ENCODE measurements at places on chromosomes 7 and 10.

DNA sequence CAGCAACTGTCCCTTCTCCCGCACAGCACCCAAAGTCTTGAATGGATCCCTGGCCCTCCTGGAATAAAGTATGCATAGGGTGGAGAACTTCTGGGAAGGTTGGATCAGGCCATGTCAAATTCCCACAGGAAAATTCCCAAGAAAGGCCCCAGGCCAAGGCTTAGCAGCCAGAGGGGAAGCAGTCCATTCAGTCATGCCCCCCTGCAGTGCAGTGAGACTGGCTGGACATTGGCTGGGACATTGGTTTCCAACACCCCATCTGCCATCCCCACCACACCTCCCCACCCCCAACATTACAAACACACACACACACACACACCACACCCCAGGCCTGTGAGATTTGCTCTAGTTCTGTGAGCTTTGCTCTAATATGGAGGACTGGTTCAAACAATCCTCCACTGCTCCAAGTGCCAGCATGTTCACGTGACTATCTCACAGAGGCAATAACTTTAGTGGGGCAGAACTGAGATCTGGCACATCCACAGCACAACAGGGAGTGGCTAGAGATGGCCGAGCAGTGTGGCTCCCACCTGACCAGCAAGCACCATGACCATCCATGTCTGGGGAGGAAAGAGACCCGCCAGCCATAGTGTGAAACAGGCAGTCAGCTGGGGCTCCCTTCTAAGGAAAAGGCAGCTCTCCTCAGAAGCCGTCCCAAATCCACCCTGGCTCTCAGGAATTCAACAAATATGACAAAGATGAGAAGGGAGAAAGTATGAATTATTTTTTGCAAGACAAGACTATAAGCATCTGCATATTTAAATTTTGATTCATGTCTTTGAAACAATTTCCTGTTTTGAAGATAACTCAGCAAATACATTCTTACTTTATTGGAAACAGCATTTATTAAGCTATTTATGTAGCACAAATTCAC lies 6.7 kb upstream of the FAM170B start:
- no peak for DNase-seq

DNA sequence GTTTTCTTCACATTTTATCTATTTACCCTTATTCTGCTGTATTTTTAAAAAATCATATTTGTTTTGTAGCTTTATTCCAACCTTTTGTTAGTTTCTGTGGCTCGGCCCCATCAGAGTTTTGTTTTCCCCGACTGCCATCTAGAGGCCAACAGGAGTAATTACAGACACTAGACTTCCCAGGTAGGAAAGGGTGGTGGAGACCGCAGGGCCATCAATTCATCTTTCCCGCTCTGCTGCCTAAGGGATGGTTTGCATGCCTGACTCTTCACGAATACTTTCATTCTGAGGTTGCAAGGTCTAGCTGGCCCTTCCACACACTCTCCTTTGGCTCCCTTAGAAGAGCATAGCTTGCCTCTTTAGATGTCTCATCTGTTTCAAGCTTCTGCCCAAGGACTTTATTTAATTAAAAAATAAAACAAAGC lies 38.3 kb downstream of the LYZL2 start:
- DNase-seq = no peak

DNA sequence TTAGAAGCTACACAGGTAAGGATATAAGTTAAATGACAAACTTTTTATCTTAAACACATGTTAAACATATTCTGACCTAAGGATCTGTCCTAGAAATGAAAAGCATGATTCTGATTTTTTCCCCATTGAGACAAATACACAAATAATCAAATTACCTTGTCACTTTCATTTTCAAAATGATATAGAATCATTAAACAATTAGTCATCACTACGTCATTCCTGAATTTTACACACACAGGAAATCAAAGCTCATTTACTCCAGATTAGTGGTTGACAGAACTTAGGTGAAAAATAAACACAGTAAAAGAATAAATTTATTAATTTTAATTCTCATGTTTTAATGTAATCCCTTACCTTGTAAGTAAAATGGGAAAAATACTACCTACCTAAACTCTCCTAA lies 89.0 kb downstream of the AASS start:
- DNase-seq = no peak

GRCh38 chr10:48492201-48492600 lies 112.7 kb downstream of the ARHGAP22 start:
- DNase-seq = no peak

DNA sequence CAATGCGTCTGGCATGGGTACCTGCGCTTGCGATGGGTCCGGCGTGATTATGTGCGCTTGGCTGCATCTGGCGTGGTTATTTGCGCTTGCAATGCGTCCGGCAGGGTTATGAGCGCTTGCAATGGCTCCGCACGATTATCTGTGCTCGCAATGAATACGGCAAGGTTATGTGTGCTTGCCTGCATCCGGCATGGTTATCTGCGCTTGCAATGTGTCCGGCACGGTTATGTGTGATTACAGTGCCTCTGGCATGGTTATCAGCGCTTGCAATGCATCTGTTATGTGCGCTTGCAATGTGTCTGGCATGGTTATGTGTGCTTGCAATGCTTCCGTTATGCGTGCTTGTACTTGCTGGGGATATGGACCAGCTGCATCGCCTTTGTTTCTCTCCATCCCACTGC lies 37.7 kb downstream of the RBAK start:
- DNase-seq = no peak

GRCh38 chr7:490461-491291 lies 29.0 kb downstream of the PDGFA start:
- DNase-seq = no peak

DNA sequence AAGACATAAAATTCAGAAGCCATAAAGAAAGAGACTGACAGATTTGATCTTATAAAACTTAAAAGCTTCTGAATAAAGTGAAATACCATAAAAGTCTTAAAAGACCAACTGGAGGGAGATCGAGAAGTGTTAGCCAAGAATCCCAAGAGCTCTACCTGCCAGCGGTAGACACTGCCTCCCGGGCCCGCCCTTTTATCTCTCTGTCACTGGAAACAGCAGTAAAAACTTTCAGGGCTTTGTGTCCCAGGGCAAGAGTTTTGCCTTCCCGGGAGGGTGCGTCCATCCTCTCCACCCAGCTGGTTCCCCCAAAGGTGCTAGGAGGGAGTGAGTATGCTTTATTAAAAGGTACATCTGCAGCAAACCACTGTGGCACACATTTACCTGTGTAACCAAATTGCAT lies 5.8 kb downstream of the PLA2G12B start:
- no peak for DNase-seq

DNA sequence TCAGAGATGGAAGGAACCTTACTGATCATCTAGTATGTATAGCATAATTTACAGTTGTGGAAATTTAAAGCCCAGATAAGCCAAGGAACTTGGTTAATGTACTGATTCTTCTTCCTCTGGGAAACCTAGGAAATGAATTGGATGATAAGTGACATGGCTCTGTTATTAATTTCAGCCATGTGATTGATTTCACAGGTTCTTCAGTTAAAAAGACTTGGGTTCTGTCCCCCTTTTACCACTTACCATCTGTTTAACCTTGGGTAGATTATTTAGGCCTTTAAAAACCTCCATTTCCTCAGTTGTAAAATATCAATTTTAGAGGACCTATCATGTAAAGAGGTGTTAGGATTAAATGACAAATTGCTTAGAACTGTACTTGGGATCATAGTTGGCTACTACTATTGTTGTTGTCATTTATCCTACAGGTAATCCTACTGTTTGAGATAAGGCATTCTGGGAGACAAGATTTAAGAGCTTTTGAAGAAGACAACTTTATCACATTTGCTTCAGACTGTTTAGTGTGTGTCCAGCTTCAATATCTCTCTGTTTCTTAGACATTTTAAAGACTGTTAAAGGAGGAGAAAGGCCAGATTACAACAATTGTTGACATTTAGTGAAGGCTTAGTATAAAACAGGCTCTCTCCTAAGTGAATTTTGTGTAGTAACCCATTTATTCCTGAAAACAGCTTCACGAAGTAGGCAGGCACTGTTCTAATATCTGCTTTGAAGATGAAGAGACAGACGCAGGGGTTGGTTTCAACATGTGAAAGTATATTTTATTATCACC lies 997.1 kb upstream of the C7orf33 start:
- no peak for DNase-seq

DNA sequence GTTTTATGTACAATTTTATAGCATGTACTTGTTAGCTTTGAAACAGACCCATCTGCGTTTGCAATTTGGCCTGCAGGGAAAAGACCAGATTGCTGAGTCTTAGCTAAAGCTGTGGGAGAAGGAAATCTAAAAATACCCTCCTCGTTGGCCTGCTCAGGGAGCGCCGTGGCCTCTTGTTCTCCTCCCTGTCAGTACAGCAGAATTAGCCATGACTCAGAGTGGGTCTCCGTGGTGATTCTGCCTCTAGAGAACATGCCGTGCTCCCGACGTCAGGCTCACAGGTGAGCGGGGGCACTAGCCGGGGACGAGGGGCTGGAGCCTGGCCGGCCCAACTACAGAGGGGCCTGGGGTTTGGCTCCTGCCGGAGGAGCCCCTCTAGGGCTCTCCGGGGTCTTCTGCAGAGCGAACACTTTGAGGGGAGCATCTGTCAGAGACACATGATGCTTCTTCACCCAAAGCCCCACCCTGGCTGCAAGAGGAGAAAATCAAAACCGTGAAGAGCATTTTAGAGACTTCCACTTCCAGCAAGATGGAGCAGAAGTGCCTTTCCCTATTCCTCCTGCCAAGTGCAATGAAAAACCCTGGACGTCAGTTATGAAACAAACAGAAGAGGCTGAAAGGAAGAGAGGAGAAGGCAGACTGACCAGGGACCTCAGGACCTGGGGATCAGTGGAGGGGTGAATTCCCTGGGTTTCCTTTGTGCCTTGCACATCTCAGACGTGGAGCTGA lies 98.9 kb downstream of the LHPP start:
- no peak for DNase-seq

GRCh38 chr7:70640266-70640833 lies 491.6 kb upstream of the GALNT17 start:
- no peak for DNase-seq

GRCh38 chr7:130352194-130353074 lies 7.8 kb downstream of the CPA5 start:
- DNase-seq = no peak

DNA sequence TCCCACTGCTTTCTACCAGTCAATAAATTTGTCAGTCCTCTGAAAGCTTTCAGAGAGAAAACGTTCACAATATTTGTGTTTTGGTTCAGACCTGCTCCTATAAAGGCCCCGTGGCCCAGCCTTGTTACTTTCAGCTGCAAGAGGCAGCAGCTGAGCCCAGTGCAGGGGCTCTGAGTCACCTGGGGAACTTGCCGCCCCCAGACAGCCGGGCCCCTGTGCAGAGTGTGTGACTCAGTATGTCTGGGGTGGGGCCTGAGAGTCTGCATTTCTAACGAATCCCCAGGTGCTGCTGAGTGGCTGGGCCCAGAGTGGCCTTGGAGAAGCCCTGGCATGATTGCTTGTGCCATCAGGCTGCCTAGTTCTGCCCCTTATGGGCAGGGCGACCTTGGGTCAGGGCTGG lies 303.5 kb downstream of the PAXIP1 start:
- DNase-seq = no peak

GRCh38 chr7:121081327-121081936 lies 92.9 kb downstream of the CPED1 start:
- DNase-seq = peak; percentile 45

GRCh38 chr7:31023877-31024276 lies 28.2 kb upstream of the ADCYAP1R1 start:
- no peak for DNase-seq

DNA sequence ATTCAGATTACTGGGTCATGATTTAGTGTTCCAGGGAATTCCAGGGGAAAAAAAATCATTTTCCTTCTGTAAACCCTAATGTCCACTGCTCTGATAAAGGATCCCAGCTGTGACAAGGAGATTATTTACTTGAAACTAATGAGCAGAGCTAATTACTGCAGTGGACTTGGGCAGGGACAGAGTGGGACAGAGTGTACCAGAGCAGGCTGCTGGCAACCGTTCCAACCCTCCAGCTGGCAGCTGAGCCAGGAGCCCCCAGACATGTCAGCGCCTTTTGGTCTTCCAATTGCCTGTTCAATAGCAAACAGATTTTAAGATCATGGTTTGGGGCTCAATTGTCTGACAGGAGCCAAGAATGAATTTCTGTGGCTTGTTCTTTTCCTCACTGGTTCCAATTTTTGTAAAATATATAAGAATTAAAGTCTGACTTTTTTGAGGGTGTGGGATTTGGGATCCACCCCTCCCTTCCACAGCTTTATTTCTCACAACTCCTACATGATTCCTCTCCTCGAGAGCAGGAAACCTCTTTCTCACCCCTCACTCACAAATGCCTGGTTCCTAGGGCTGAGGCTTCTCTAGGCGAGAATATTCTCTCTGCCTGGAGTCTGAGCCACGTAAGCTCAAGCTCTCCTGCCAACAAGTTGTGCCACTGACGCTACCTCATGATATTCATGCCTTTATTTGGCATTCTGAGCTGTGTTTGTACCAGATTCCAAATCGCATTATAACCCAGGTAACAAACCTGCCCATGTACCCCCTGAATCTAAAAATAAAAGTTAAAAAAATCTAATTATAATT lies 20.6 kb upstream of the FAM180A start:
- no peak for DNase-seq

DNA sequence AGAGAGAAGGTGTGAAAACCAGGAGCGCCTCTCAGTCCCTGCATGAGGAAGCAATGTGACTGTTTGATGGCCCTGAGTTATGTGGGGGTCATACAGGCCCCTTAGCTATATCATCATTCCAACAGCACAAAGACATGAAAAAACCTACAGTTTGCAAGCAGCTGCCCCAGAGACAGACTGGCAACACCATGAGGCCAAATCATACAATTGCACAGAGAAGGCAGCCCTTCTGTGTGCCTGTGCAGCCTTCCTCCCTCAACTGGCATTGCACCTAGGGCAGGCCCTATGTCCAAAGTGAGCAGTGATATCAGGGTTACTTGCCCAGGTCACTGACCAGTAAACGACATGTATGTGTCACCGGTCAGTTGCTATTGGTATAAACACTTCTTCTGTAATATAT lies 41.6 kb downstream of the GPRIN2 start:
- DNase-seq = no peak

- DNase-seq = no peak
Measured at GRCh38 chr7:41045556-41046123, 657.2 kb downstream of the INHBA start.

DNA sequence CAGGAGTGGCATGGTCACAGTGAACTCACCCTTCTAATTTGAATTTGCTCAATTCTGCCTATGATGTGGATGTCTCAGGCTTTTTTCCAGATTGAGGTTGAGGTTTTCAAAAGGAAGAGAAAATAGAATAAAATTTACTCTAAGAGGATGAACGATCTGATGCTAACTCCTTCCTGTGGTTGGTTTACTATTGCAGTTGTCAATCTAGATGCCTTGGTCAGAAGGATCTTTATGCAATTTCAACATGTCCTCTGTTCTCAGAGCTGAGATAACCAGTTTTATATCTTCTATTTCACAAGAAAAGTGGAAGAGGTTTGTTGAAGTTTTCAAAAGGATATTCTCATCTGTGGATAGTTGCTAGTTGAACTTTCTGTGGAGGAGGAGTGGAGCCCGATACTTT lies 150.7 kb upstream of the WDR11 start:
- no peak for DNase-seq

GRCh38 chr10:106938513-106938912 lies 226.0 kb downstream of the SORCS1 start:
- no peak for DNase-seq

- DNase-seq = no peak
Measured at GRCh38 chr7:108166687-108167086, 36.5 kb upstream of the LAMB4 start.

Data from SK-N-MC (cell line).